ENCODE measurements at places on chromosomes 5 and 9.
A peak's percentile ranks its signal among the peaks of the same experiment; 100 is the strongest.

- DNase-seq = no peak
Observed at GRCh38 chr5:76544268-76544926, 78.8 kb downstream of the F2RL2 start.

DNA sequence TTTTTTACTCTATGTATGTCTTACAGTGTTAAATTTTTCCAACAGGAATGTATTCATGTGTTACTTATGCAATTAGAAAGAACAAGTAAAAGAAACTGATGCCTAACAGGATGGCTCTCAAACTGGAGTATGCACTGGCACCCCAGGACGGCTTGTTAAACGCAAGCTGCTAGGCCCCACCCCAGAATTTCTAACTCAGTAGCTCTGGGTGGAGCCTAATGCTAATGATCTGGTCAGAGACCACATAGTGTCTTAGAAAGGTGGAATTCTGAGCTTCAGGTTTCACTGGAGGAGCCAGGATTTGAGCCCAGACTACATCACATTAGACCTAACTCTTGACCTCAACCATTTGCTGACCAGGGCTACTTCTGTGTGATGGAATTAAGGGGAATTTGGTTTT lies 34.4 kb downstream of the SHC3 start:
- DNase-seq = no peak

DNA sequence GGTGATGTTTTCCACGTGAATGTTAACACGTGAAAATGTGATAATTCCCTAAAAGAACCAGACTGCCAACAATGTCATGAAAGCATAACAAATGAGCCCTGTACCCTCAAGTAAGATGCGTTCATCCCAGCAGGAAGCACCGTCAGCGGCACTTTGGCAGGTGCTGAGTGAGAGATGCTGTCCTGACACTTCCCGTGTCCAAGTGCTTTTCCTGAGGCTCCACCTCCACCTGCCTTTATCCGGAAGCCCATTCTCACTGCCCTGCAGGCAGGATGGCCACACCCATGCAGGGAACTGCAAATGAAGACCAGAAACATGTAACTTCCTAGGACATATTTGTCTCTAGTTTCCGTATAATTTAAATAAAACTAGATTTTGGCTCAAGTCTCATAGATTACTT lies 238.0 kb upstream of the IRX2 start:
- DNase-seq = no peak

- no peak for DNase-seq
Observed at GRCh38 chr9:31168161-31168560, 1216.3 kb upstream of the ACO1 start.

DNA sequence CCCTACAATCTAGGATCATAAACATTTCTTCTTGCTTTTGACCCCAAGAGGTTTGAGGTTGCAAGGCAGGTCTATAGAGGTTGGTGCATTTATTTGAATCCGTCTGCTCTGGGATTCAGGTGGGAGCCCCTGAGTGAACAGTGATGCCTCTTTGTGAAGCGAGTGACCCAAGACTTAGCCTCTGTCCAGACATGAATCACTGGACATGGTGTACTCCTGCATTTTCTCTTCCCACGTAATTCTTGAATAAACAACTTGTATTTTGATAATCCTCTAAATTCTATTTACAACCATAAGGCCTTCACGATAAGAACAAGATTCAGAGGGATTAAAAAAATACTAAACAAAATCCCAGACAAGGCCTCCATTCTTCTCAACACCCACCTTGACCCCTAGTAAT lies 67.5 kb upstream of the PLPP6 start:
- DNase-seq = no peak

DNA sequence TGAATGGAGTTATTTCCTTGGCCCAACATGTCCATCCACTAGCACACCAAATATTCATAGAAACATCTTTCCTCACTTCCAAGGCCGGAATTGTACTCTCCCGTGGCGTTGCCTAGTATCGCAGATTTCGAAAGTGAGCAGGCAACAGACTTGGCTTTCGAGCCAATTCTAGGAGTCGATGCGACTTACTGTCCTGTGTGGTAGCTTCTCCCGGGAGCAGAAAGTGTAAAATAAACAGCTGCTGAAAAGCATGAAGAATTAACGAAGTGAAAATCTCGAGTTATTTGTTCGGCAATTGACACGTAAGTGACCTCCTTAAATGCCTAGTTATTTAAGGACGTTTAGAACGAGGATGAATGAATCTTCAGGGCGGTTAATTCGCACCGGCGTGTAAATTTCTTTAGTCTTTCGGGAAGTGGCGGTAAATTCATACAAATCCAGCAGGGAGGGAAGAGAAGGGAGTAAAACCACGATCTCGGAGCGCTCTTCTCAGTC lies 449 bp upstream of the PCSK5 start:
- DNase-seq = peak; percentile 67

DNA sequence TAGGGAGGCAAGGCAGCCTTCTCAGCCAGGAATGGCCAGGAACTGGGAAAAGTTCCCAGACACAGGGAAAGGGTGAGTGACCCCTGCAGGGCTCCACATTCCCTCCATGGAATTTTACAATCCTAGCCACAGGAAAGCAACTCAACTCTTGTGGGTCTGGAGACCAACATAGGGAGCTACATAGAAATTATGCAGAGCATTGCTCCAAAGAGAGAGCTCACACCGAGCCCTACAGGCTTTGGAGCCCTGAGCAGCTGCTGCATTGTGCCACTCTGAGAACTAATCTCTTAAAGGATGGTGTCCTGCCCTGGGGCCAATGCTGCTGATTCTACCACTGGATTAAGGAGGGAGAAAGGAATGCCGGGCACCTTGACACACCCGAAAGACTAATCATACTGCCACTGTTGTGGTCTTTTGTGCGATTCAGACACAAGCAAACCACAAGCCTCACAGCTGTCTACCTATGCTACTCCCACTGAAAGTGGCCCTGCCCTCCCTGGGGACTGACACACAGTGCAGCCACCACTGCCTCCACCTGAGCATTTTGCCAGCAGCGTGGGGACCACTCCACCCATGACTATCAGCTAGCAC lies 1089.8 kb upstream of the NUDT12 start:
- no peak for DNase-seq

- DNase-seq = no peak
Observed at GRCh38 chr5:172754596-172755356, 16.2 kb downstream of the DUSP1 start.

- DNase-seq = no peak
Observed at GRCh38 chr5:82673057-82673809, 395.1 kb upstream of the RPS23 start.

GRCh38 chr5:36722900-36723299 lies 116.5 kb downstream of the SLC1A3 start:
- DNase-seq = no peak

DNA sequence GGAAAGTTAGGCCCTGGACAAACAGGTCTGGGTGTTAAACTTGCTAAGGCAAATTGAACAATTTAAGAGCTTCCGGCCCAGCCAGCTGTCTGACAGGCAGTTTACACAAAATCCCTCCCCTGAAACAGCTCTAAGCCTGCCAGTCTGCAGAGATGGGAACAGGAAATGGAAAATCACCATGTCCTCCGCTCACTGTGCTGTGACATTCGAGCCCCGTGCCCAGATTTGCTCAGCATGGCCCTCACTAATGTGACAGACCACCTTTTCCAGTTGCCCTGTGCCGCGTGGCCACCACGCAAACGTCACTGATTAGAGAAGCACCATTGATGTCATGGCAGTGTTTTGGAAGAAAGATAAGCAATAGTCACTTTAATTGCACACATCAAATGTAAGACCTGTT lies 41.0 kb downstream of the CCNJL start:
- no peak for DNase-seq

DNA sequence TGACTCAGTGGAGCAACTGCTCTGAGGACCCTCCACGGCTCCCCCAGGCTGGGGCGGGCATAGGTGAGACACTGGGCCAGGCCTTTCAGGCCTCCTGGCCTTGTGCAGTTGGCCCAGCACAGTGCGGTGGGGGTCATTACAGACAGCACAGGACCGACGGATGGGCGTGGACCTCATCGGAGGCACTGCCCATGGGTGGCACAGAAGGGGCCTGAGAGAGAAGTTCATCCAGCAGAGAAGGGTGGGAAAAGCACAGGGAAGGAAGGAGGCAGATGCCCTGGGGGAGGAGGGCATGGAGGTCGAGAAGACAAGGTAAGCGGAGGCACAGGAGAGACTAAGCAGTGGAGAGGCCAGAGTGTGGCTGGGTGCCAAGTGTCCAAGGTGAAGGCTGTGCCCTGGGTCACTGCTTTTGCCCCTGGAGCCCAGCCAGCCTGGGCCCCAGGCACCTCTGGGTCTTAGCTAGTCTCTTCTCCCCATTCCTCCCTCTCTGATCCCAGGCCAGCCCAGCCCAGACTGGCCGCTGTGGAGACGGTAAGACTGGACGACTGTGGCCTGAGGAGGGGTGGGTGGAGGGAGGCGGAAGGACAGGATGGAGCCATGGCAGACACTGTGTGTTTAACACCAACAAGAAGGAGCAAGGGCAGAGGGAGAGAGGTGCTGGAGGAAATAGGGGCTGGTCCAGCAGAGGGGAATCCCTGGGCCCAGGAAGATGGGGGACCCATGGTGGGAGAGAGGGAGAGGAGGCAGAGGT lies 5.7 kb downstream of the IL3 start:
- DNase-seq = no peak

DNA sequence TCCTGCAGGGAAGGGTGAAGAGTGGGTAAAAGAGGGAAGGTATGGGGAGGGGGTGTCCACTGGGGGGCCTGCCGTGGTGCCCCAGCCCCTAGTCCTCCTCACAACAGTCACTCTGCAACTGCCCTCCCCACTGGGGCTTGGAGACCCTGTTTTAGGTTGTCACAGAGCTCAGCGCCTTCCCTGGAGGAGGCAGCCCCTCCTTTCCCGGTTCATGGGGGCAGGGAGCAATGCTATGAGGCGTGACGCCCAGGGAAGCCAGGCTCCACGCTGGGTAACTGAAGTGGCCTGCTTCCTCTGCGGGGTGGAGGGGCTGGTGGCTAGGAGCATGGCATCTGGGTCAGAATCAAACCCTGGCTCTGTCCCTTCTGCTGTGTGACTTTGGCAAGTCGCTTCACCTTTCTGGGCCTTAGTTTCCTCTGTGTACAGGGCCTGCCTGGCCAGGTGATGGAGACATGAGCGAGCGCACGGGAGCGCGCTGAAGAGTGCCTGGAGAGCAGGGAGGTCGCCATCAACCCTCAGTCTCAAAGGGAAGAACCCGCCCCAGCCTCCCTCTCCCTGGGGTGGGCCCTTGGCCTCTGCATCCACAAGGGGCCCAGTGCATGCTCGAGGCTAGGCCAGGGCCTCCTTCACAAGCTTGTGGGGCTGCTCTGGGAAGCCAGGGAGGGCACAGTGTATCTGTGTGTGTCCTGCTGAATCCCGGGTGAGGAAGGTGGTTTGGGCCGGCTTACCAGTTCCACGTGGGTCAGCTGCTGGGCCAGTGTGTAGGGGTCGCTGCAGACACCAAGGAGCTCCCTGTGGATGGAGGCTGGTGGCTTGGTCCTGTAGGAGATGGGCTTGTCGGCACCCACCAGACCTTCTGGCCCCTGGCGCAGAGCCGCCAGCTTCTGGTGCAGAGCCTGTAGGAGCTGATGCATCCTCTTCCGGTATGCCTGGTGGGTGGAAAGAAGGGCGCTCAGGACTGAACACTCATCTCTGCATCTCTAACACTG lies 56.4 kb upstream of the RNF130 start:
- DNase-seq = peak; percentile 11

Data from AG20443 (cell line).